ENCODE measurements at places on chromosomes 4 and X.

DNA sequence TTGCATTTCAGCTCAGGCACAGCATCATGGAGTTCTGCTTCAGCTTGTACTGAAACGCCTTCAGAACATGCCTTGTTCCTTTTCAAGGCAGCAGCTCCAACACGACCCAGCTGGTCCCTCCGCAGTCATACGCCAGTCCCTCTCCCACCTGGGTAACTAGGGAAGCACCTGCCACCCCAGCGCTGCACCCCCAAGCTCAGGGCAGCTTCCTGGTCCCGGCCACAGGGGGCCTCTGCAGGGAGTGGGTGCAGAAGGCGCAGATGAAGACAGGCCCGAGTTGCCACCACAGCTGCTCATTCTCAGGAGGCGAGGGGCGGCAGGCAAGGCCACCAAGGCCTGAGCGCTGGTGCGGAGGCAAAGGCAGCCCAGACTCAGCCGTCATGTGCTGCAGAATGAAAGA lies 21.8 kb downstream of the WDR1 start:
- DNase-seq = no peak

DNA sequence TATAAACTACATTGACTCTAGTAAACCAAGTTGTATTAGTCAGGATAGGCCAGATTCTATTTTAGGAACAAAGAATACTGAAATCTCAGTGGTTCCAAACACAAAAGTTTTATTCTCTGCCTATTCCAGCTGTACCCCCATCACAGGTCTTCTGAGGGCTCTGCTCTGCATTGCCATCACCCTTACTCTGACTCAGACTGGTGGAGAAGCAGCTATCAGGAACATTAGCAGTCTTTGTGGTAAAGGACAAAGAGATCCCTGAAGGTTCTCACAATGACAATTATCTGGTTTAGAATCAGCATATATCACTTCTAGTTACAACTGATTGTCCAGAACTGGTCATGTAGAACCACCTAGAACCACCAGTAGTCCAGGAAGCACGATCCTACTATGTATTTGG lies 251.1 kb downstream of the GLUD2 start:
- no peak for DNase-seq

GRCh38 chr4:21769404-21770147 lies 179.0 kb downstream of the KCNIP4 start:
- no peak for DNase-seq

DNA sequence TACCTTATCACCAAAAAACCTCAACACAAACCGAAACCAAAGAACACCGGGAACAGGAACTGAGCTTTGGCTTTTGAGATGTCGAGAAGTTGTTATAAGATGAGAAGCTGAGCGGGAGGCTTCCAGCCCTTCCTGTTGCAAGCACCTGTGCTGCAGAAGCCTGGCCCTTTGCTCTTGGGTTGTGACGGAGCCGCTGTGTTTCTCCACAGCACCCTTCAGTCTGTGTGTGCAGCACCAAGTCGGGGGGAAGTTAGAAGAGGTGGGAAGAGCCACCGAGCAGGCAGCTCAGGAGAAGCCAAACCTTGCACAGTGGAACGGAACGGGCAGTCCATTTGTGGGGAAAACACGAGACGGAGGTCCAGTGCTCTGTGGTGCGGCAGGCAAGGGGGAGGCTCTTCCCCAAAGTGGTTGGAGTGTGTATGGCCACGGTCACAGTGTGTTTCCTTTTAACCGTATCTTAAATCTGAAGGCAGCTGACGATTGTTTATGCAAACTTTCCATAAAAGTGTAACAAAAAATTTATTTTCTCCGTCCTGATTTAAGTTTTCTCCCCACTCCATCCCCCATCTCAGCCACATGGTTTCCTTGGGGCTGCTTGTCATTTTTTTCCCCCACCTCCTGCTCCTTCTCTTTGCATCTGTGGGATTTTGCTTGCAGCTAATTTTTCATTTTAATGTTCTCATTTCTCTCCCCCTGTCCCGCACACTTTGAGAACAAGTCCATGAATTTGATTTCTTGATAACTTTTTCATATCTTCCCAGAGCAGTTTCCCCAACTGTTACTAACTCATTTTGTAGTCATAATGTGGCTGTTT lies 123.7 kb downstream of the STOX2 start:
- DNase-seq = no peak

GRCh38 chrX:85561231-85561630 lies 181.8 kb upstream of the POF1B start:
- peak; percentile 40 for DNase-seq

DNA sequence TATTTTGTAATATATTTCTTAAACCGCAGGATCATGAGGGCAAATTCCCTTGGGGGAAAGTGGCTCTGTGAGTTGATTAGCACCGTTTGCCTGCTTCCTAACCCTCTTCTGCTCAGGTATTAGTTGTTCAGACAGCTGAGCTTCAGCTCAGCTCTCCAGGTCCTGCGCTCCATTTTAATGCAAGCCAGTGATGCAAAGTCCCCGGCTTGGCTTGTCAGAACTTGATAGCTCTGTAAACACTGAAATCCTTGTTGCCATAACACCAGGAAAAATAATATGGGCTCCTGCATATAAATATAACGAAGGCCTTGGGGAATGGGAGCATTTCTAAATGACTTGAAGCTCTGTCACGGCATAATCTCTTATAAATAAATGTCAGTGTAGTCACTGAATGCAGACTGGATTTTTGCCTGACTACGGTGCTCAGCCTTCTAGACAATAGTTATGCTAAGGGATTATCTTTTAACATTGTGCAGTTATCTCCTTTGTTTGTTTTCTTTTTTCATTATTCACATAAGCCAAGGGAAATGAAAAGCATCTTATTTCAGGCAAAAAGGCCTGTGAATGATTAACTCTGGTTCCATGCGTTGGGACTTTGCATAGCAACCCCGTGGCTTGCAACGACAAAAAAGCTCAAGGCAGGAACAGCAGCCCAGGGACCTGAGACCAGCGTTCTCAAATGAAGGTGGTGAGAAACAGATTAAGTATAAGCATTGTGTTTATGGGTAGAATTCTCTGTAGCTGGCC lies 253.2 kb downstream of the SPRY1 start:
- DNase-seq = peak; percentile 79

GRCh38 chrX:8668813-8669212 lies 63.1 kb downstream of the ANOS1 start:
- DNase-seq = no peak

DNA sequence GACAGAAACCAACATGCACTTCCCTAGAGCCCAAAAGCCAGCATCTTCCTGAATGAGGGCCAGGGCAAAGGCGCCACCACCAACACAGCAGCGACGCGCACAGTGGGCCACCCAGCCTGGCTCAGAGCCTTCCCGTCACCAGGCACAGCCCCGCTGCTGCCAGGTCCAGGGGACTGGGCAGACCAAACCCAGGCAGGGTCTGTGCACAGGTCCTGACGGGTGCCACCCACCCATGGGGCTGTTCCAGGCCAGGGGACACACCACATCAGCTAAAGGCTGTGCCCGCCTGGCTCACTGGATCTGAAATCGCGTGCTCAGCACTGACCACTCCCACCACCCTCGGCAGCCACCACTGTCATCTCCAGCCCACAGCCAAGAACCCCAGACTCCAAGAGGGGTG lies 13.8 kb downstream of the FAM53A start:
- DNase-seq = no peak
